ENCODE measurements at places on chromosomes 5 and 9.
A peak's percentile ranks its signal among the peaks of the same experiment; 100 is the strongest.

GRCh38 chr5:82777106-82777505 lies 300.1 kb downstream of the TMEM167A start:
- DNase-seq = no peak

DNA sequence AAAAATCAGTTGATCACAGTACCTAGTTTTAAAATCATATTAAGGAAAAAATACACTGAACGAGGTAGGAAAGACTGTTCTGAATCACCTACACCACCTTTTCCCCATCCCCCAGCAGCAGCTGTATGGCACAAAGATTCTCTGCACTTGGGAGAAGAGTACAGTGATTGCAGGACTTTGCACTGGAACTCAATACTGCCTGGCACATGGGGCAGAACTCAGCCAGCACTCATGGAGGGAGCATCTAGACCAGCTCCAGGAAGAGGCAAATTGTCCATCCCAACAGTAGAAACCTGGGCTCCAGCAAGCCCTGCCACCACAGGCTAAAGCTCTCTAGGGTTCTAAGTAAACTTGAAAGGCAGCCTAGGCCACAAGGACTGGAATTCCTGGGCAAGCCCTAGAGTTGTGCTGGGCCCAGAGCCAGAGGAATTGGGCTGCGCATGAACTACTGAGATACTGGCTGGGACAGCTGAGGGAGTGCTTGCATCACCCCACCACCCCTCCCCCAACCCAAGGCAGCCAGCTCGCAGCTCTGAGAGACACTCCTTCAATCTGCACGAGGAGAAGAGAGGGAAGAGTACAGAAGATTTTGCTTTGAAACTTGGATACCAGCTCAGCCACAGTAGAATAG lies 654.4 kb upstream of the CDH6 start:
- no peak for DNase-seq

GRCh38 chr9:98057138-98057799 lies 737 bp downstream of the NANS start:
- DNase-seq = peak; percentile 37

- DNase-seq = no peak
These were observed 11.1 kb downstream of the GRIN1 start for GRCh38 chr9:137149942-137150616.

DNA sequence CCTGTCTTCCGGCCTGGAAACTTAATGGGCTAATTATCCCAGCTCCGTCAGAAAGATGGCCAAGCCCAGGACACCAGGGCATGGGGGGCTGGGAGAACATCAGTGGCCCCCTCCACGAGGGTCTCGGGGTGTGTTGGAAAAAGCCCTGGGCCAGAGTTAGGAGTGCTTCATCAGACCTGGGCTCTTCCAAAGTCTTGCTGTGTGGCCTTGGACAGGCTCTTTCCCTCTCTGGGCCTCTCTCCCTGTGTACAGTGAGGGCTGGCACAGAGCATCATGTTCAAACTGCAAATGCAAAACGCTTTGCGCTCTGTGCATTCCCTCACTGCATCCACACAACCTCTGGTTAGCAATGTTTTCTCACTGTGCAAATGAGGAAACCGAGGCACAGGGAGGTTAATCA lies 48.3 kb downstream of the ASS1 start:
- DNase-seq = no peak

GRCh38 chr5:132782101-132782500 lies 5.1 kb upstream of the SEPTIN8 start:
- peak; percentile 80 for DNase-seq

- no peak for DNase-seq
These were observed 1.4 kb upstream of the PHF24 start for GRCh38 chr9:34956648-34957047.

DNA sequence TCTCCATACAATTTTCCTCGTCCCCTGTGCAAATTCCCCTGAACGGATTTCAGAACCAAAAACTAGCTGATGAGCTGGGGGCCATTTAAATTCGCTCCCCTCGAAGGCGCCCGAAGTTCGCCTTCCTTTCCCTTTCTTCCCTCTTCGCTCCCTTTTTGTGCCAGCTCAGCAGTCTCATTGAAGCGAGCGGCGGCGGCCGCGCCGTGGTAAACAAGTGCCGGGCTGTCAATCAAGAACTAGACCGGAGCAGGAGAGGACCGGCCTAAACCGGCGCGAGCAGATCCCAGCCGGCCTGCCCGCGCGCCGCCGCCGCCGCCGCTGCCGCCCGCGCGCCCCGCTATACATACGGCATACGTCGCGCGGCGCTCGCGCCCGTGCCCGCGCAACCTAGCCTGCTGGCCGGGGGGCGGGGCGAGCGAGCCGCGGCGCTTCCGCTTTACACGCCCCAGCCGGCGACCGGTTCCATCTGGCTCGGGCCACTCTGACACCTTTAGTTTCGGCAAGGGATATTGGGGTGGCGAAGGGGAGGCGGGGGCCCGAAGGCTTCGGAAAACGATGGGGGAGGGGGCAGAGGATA lies 3.1 kb downstream of the ARRDC3 start:
- peak; percentile 95 for DNase-seq

- DNase-seq = peak; percentile 94
These were observed 30.4 kb downstream of the NFX1 start for GRCh38 chr9:33320568-33321261.

- DNase-seq = peak; percentile 53
These were observed 50.3 kb upstream of the AFAP1L1 start for GRCh38 chr5:149221326-149221725.

GRCh38 chr5:112116371-112116770 lies 302.7 kb downstream of the EPB41L4A start:
- DNase-seq = no peak

GRCh38 chr5:147538236-147538635 lies 28.4 kb upstream of the DPYSL3 start:
- peak; percentile 23 for DNase-seq

DNA sequence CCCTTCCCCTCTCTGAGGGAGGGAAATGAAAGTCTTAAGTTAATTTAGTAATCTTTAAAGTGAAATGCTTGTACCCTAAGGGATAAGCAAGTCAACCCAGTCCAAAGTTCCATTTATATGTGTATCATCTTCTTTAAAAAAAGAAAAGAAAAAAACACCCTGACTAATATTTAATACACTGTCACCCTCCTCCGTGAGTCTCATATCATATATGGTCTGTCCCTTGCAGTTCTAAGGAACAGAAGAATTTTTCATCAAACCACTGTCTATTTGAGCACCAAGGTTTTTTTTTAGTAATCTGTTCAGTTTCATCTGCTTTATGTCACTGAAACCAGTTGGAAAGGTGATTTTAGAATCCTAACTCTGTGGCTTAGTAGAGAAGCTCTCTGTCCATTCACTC lies 15.2 kb downstream of the TNIP1 start:
- DNase-seq = no peak

- DNase-seq = no peak
These were observed 456.0 kb downstream of the RAB3C start for GRCh38 chr5:59038798-59039295.

DNA sequence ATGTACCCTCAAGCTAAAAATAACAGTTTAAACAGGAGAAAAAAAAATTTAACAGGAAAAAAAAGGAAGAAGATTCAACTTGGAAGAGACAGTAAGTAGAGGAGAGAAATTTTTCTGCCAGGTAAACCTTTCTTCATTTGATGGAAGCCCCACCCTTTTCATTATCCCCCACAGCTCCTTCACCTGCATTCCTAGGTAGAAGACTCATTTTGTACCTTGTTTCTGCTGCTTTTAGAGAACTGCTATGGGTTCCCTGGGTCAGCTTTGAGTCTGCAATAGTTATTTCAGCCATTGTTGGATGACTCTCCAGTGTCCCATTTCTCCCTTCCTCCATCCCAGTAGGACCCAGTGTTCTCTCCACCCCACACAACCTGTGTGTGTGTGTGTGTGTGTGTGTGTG lies 74.1 kb upstream of the CPEB4 start:
- no peak for DNase-seq

- DNase-seq = no peak
These were observed 60.6 kb downstream of the TMEM174 start for GRCh38 chr5:73233461-73234203.

- DNase-seq = no peak
These were observed 313.7 kb upstream of the IRX4 start for GRCh38 chr5:2196416-2196815.
